Femur (tissue), 1 donor: ENCODE measurements at places on chromosomes 6 and 20.

GRCh38 chr6:158977382-158977781 is 22.6 kb downstream of the RSPH3 start:
- no peak for DNase-seq

GRCh38 chr20:24131281-24131680 is 142.7 kb upstream of the GGTLC1 start:
- no peak for DNase-seq

DNA sequence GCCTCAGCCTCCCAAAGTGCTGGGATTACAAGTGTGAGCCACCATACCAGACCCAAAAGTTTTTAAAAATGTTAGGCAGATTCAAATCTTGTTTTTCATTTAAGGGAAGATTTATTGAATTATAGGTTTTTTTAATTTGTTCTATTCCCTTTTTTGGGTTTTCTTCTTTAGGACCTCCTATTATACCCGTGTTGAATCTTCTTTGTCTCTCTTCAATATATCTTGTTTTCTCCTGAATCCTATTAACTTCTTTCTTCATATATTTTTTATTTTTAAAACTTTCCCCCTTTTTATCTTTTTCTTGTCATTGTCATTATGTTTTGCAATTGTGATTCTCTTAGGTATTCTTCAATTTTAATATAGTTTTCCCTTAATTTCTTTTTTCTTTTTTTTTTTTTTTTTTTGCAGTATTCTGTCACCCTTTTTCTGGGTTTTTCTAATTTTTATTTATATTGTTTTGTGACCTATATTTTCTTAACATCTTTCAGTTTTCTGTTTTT is 45.9 kb upstream of the NOP56 start:
- DNase-seq: no peak

DNA sequence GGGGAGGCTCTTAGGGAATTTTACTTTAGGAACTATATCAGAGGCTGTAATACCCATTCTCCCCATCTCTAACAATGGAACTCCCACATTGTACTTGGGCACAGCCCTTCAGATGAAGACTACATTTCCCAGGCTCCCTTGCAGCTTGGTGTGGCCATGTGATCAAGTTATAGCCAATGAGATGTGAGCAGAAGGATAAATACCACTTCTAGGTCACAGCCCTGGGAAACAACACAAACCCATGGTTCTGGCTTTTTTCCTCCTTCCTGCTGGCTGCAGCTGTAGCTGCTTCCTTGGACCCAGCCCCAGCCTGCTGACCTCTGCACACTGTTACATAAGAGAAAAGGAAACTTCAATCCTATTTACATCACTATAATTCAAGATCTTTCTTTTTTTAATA is 445.9 kb upstream of the JARID2 start:
- DNase-seq: peak; percentile 75

DNA sequence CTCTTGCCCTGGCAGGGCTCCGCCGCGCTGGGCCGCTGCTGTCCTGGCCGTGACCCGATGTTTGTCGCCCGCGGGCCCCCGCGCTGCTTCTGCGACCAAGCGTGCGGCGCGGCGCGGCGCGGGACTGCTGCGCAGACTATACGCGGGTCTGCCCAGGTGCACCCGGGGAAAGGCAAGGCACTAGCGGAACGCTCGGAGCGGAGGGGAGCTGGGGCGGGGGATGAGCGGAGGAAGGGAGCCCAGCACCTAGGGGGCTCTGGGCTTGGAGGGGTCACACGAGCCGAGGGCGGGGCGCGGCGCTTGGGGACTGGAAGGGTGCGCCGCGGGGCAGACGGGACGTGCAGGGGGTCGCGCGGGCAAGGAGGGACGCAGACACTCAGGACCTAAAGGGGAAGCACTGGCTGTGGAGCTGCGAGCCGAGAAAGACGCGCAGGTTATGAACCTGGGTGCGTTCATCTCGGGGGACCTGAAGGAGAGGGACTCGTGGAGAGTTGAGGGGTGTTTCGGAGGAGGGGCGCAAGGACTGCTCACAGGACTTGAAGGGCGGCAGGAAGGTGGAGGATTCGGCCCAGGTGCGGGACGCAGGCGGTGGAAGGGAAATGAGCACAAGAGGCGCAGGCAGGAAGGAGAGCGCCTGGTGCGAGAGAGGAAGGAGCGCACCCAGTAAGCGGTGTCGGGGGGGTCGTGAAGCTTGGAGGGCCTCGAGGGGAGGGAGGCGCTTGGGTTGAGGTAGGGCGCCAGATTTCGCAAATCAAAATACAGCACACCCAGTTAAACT is 40.8 kb upstream of the ZNFX1 start:
- DNase-seq: no peak

DNA sequence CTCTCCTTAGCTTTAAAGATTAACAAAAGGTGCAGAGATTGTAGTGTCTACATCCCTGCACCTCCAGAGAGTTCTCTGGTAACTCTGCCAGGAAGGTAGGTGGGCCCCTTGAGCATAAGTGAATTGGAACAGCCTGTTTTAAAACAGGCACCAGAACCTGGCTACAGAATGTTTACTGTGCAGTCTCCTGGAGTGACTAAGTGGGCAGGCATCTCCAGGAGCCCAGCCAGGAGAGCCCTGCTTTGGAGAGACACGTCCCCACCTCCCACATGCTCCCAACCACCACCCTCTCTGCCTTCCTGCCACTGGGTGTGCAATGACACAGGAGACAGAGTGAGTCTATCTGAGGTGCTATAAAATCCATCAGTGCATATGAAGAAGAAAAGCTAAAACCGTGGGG is 110.3 kb upstream of the EYA4 start:
- peak; percentile 46 for DNase-seq

DNA sequence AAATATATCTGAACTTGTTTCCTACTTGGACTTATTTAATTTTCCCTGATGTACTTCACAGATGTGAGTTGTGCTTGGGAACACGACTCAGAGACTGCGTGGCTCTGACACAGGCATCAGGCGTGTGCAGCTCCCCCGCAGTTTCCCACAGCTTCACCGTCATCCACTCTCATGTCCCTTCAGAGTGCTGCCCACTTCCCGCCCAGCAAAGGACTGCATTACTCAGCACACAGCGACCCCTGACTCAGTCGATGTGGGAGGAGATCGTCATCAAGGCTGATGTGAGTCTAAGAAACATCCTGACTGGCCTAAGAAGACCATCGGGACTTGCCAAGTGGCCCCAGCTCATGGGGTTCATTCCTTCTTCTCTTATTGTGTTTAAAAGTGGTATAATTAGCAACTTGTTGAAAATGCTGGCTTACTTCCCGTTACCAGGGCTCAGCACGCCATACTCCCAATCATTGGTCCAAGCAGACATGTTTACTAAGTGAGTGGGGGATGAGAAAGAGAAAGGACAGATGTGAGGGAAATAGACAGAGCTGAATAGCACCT is 539.4 kb upstream of the JARID2 start:
- peak; percentile 76 for DNase-seq

- no peak for DNase-seq
Observed at GRCh38 chr6:11769244-11769643, 9.4 kb downstream of the ADTRP start.

DNA sequence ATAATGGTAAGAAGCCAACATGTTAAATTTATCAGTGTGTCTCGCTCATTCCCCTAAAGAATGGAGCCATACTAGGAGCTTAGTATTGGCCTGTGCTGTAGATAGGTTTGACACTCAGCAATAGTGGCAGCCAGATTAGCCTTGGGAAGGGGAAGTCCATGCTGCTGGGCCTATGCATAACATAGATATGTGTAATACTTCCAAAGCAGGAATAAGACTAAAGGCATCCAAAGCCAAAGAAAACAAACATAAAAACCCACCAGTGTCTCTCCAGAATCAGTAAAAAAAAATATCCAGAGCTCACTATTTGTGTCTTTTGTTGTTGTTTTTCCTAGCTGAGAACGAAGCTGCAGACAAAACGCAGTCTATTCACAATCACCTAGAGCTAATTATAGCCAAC is 104.2 kb upstream of the STXBP5 start:
- DNase-seq: no peak

DNA sequence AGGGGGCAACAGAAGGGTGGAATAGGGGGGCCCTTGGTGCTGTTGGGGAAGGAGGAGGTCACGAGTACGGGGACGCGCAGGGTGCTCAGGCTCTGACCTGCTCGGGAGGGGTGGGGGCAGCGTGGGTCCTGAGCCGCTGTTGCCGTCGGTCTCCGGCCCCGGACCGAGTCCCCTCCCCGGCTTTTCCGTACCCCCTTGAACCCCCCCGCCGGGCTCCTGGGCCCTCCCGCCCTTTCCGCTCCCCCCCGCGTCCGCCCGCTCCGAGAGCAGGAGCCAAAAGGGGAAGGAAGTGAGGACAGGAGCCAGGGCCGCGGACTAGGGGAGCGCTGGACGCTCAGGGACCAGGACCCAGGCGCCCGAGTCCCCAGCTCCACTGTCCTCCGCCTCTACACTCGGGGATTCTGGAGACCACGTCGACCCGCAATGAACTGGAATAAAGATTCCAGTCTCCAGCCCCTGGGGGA is at the start of gene RGL2:
RGL2 (minus strand) TSS at position 170 of the 464 bp plus-strand sequence. CDS start 332 bp downstream, outside the sequence.
- DNase-seq: peak; percentile 91

DNA sequence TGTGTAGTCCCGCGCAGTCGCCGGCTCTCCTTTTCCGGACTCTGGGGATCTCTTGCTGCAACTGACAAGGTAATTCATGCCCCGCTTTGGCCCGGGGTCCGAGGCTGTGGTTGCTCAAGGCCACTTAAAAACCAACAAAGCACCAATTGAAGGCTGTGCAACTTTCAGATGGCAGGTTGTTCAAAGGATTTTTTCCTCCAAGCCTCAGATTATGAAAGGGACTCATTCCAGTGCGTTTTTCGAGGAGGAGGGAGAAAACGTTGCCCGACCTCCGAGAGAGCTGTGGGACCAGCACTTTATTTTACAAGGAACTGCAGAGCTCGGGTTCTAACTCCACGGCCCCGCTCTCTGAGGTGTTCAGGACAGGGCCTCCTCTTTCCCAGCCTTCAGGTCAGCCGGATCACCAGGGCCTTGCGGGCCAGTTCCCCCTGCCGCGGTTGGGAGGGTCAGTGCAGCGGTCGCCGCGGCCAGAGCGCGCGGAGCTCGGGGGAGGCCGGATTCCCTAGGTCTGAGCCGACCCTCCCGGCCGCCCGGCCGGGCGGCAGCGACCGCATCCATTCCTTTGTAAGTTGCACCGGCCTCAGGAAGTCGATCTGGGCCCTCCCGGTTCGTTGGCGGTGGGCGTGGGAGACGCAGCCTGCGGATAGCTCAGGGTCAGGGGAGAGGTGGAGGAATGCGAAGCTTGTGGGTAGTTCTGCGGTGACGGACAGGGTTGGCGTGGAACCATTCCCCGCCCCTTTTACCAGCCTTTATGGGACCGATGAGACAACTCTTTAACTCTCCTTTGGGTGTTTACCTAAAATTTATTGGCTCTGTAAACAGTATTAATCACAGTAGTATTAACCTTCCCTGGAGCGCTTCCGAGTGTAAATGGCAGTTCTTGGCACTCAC is 1.6 kb downstream of the UTRN start:
- DNase-seq: peak; percentile 82

- no peak for DNase-seq
Observed at GRCh38 chr6:16712931-16713484, 48.3 kb downstream of the ATXN1 start.

GRCh38 chr6:144360401-144360800 is 75.3 kb downstream of the UTRN start:
- no peak for DNase-seq

GRCh38 chr6:63476302-63476701 is 96.0 kb upstream of the LOC128125822 start:
- no peak for DNase-seq

GRCh38 chr20:9409981-9410380 is 104.4 kb upstream of the LAMP5 start:
- DNase-seq: no peak

GRCh38 chr6:96723362-96723761 is 113.9 kb downstream of the GPR63 start:
- DNase-seq: no peak

- no peak for DNase-seq
Observed at GRCh38 chr6:87241304-87241703, 81.1 kb upstream of the SMIM8 start.

DNA sequence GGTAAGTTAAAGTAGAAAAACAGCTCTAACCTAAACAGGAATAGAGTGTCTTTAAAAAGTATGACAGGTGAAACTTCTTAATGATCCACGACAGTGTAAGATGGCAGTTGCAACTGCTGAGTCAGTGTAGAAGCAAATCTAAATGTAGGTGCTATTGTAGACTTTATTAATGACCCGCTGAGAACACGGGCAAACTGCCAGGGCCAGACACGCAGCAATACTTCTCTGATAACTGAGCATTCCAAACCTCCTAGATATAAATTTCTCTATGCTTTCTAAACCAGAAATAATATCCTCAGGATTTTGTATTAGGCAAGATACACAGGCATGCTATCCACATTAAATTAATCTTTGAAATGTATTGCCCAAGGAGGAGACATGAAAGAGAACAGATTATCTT is 1076.4 kb downstream of the HACE1 start:
- DNase-seq: no peak

- DNase-seq: no peak
Observed at GRCh38 chr6:161561908-161562307, 288.0 kb upstream of the AGPAT4 start.

DNA sequence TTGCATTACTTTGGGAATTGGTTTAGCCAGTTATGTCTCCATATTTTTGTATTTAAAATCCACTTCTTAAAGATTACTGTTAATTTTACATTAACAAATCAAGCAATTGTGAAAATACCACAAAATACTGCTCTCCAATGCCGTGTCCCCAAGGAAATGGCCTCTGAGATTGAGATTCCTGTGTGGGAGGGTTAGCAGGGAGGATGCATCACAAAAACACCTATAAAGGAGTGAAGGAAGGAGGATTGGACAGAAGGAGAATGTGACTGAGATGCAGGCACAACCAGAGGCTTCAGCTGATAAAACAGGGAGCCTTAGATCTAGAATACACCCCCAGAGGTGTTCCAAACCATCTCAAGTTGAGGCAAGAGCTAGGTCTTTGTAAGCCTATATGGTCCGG is 34.2 kb upstream of the NKAIN2 start:
- DNase-seq: no peak

DNA sequence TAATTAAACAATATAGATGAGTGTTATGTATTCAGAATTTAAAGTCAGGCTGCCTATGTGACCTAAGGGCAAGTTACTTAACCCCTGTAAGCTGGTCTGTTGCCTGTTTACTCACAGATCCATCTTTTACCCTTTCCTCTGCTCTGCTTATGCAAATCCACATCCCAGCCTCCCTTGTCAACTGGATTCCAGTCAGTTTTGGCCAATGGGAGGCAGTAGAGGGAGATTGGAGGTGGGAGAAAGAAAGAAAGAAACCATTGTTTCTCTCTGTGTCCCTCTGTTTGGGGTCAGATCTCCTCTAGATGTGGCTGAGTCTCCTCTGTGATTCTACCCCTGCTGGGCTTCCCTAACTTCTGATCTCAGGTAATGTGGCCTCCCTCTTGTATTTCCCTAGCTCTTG is 266.8 kb upstream of the PLN start:
- DNase-seq: no peak

DNA sequence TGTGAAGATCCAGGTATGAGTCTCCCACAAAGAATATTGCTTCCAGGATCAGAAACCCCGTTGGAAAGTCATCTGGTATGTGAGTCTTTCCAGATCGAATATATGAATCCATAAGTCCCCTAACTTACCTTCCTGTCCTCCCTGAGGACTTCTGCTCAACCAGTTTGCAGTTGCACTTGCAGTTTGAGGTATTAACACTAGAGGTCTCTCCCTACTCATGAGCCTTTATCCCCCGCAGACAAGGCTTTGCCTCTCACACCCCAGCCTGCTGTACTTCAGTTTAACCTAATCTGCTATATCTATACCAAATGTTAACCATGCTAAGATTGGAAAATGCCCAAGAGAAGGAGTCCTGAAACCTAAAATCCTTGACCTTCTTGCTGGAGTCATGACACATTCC is 135.3 kb upstream of the DEFB112 start:
- no peak for DNase-seq
